CD4-positive, alpha-beta T cell treated with Interferon alpha-2 for 1 hour (primary cell): ENCODE measurements at places on chromosomes 1 and 21.

GRCh38 chr1:170558731-170559130 lies 26.8 kb downstream of the GORAB start:
- DNase-seq: no peak

DNA sequence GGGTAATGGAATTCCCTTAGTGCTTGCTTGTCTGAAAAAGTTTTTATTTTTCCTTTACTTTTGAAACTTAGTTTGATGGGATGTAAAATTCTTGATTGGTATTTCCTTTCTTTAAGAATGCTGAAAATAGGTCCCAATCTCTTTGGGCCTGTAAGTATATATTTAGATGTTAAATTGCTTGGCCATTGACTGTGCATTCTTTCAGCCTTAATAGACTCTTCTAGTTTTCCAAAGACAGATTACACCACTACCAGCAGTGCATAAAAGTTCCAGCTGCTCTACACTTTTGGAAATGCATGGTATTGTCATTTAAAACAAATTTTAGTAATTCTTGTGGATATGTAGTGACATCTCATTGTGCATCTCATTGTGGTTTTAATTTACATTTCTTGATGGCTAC lies 464.8 kb upstream of the USP24 start:
- DNase-seq: no peak

DNA sequence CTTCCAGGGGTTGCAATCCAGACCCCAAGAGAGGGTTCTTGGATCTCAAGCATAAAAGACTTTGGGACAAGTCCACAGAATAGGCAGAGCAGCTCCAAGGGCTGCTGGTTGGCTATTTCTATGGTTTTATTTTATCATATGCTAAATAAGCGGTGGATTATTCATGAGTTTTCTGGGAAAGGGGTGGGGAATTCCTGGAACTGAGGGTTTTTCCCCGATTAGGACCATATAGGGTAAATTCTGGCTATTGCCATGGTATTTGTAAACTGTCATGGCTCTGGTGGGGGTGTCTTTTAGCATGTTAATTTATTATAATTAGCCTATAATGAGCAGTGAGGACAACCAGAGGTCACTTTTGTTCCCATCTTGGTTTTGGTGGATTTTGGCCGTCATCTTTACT lies 270.9 kb upstream of the PLXNA2 start:
- DNase-seq: no peak

GRCh38 chr1:161440312-161440894 lies 64.9 kb upstream of the FCGR2A start:
- peak; percentile 63 for DNase-seq

- DNase-seq: no peak
These were observed 25.1 kb upstream of the MYCL start for GRCh38 chr1:39926820-39927219.

- DNase-seq: no peak
These were observed 390.5 kb downstream of the PLPP3 start for GRCh38 chr1:56188855-56189254.

DNA sequence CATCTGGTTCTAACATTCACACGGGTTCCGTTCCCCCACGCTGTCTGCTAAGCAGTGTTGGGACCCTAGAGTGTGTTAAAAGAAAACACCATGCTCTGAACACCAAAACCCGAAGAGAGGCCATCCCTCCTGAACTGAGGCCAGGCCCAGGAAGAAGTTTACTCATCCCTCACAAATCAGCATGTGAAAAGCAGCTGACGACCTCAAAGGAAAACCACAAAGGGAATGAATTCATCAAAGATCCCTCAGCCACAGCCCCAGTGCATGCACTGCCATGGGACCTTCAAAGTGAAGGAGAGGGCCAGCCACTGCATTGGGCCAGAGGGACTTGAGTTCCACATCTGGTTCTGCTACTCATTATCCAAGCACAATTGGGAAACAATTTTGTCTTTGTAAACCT lies 7.0 kb upstream of the PSEN2 start:
- DNase-seq: no peak

GRCh38 chr1:192108161-192108560 lies 50.1 kb upstream of the RGS18 start:
- DNase-seq: no peak

DNA sequence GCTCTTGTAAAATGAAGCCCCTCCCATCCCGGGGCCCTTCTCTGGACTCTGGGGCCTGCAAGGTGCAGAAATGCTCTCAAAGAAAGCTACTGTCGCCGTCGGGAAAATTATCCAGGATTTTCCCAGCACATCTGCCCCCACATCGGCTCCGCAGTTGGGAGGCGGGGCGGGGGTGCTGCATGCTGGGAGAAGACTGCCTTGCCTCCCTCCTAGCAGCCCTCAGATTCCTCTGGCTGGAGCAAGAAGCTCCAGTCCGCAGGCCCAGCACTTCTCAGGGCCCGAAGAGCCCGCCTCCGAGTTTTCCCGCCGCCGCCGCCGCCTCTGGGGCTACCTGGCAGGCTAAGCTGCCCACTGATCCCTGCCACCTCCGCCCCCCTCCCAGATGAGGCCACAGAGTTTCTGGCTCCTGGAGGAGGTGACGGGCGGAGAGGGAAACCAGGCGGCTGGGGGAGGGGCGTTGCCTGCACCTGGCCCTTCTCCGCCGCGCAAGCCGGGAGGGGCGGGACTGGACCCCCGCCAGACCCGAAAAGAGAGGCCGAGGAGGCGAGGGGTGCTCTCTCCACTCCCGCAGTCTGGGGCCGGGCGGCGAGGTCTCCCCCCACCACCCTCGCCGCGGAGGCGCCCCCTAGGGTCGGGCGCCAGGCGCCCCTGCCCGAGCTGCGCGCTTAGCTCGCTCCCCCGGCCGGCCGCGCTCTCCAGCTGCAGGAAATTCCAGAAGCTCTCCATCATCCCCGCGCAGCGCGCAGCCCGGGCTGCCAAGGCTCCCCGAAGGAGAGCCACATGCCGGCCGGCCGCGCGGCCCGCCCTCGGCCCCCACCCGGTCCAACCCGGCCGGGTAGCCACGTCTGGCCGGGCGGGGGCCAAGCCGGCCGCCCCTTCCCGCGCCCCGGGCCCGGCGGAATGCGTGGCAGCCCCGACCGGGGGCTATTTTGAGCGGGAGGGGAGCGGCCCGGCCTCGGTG lies 28.8 kb downstream of the AHDC1 start:
- DNase-seq: no peak

- no peak for DNase-seq
These were observed 45.8 kb upstream of the DNASE2B start for GRCh38 chr1:84352298-84353106.

- DNase-seq: no peak
These were observed 105.8 kb downstream of the TSEN15 start for GRCh38 chr1:184157394-184157742.

DNA sequence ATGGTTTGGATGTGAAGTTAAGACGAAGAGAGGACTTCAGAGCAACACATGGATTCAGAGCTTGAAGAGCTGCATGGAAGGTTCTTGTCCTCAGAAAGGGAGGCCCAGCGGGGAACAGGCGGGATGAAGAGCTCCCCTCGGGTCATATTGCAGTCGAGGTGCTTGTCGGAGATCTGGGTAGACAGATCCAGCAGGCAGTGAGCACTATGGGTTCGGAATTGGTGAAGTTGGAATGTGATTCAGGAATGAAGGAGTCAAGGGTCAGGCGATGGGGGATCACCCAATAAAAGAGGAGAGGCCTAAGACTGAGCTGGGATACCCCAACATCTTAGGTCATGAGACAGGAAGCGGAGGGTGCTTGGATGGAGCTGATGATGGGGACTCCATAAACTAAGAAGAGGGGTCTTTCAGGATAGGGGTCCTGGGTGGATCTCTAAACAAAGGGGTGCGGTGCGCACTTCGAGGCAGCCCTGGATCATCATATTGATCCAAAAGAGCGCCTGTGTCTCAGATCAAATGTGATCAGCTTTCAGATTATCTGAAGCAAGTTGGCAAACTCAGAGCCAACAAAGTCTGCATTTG lies 176.3 kb upstream of the VAMP3 start:
- DNase-seq: no peak

DNA sequence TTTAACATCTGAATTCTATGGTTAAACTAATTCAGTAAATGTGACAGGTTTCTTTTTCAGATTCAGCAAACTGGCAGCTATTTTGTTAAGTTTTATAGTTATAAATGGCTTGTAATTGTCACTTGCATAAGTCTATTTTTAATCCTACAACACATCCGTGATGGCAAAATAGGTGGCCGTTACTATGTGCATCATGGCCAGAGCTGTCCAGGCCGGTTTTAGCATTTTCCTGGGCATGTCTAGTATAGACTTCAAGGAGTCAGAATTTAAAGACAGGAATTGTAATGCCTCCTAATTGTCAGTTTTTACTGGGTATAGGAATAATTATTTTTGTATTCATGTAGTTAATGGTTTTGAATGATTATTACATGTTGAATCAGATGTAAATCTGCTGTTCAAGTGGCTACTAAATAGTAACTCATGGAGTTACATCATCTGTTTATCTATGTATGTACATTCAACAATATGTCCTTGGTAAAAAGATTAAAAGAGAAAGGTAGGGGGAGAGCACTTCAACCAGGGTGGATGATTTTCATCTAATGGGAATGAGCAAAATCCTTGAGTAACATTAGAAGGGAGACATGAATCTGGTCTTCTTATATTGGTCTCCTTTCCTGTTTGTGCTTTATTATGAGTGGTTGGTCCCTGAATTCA lies 3.2 kb upstream of the B3GALT2 start:
- no peak for DNase-seq

DNA sequence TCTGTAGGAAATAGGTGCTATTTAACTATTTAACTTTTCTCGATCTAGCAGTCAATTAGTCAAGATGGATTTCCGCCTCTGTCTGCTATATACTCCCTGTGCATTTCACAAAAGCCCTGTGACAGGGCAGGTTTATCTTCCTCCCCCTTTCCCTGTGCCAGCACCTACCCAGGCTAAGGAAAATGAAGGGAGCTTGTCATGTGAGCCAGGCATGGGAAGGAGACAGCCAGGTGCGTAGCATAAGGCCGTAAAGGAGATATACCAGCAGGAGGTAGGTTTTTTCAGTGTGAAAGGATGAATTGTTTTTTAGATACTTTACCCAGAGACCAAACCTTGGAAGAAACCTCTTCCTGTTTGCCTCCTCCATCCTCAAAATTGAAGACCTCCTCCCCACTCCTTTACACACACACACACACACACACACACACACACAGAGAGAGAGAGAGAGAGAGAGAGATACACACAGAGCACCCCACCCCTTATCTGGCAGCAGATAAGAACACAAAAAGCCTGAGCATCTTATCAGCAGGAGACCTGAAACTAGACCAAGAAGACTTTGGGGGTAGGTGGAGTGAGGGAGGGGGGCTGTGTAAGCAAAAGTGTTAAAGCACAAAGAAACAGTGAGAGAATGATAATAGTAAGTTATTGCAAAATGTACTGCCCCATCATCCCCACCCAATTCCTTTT lies 12.0 kb upstream of the TARBP1 start:
- DNase-seq: no peak

DNA sequence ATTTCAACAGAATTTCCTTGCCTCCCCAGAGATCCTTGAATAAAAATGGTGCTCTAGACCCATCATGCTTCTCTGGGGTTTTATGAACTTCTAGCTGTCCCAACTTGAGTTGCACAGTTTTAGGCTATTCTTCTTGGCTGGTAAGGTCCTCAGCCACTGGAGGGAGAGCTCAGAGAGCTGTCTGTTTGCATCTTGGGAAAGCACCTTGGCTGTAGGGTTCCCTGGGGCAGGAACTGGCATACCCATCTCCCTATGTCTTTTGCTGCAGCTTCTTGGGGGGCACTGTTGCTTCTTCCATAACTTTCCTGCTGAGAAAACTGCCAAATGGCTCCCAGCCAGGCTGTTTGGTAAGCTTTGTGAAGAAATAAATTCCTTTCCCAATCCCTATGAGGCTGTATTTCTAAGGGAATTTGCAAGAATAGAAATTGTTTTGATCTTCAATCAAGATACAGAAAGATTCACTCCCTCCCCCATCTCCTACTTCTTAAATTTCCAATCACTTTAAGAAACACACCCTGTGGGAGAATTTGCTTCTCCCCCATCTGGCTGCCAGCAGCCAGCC lies 8.2 kb upstream of the FMOD start:
- DNase-seq: no peak

- peak; percentile 40 for DNase-seq
These were observed 9.0 kb downstream of the FAM20B start for GRCh38 chr1:179034720-179035119.

DNA sequence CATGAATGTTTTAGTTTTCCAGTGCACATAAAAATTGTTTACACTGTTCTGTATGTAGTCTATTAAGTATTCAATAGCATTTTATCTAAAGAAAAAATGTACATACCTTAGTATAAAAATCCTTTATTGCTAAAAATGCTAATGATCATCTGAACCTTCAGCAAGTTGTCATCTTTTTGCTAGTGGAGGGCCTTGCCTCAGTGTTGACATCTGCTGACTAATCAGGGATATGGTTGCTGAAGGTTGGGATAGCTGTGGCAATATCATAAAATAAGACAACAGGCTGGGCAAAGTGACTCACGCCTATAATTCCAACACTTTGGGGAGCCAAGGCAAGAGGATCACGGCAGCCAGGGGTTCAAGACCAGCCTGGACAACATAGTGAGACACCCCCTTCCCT lies 9.0 kb downstream of the DYNLT5 start:
- DNase-seq: no peak

DNA sequence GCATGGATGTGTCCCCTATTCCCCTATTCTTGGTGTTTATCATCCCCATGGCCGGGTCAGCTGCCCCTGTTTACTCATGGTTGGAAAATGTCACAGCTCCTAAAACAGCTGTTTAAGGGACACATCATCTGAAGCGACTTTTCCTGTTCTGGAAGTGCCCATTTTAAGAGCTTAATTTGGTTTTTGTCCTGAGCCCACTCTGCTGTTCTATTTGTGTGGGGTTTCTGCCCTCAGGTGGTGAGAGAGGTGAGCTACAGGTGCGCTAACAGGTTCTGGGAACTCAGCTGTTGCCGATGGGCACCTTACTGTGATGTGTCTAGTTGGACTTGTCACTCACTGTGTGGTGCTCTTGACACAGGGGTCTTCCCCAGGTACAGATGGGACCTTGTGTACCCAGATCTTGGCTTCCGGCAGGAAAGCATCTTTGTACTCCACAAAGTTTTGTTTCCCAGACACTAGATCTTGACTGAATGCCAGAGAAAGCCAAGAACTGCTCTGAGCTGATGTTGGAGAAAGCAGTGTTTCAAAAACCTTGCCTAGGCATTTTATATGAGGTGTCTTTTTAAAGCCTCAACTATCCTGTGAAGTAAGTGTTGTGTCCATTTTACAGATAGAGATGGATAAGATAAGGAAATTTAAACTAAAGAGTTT lies 59.0 kb upstream of the CD1D start:
- DNase-seq: peak; percentile 30

GRCh38 chr1:98104289-98104688 lies 183.5 kb upstream of the DPYD start:
- no peak for DNase-seq

DNA sequence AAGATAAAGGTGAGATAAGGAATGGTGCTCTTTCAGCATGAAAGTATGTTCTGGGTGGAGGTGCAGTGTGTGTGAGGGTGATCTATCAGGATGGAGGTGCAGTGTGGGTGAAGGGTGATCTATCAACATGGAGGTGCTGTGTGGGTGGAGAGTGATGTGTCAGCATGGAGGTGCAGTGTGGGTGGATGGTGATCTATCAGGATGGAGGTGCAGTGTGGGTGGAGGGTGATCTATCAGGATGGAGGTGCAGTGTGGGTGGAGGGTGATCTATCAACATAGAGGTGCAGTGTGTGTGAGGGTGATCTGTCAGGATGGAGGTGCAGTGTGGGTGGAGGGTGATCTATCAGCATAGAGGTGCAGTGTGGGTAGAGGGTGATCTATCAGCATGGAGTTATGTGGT lies 12.3 kb upstream of the MAP10 start:
- DNase-seq: no peak

GRCh38 chr21:37915497-37915911 lies 753 bp downstream of the KCNJ6 start:
- no peak for DNase-seq

GRCh38 chr1:153816283-153816889 lies 41.2 kb downstream of the SLC27A3 start:
- DNase-seq: no peak
